ENCODE measurements at places on chromosomes 7 and 10.

DNA sequence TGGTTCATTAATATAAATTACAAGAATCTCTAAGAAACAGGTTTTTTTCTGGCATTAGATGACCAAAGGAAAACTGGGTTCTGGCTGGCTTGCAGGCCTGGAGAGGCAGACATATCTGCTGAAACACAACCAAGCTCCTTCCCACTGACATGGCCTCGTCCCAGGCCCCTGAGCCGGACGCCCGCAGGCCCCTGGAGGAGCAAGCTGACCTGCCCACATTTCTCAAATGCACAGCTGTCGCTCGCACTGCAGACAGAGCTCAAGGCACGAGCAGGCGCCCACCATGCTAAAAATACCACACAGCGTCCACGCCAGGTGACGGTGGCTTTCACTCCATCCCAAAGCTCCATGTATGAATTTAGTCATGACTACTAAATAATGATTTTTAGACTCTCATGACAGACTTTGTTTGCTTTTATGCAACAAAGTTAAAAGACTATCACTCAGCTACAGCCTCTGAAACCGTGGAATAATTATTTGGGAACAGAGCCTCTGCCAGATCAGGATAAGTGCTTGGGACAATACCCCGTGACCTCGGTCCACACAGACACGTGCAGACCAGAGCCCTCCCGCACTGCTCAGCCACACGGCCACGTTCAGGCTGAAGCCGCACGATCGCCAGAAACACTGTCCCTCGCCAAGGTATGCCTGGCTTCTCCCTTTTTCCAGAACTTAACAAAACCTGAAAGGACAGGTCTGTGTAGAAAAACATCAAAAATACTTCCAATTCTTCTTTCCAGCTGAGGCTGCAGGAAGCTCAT lies 71.1 kb downstream of the DIP2C start:
- DNase-seq: no peak

DNA sequence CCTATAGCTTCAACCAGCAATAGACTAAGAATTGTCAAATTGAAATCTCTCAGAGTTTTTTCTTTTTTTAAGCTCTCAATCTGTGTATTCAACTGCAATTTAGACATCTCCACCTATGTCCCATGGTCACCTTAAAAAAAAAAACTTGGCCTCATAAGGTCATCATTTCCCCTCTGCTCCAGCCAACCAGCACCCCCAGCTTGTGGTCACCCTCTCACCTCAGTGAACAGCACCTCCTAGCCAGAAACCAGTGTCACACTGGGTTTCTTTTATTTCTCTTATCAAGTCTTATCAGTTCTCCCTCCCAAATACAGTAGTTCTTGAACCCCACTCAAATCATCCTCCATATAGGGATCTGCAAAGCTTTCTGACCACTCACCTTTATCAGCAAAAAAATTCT lies 4.0 kb downstream of the ITGB1 start:
- DNase-seq: no peak

DNA sequence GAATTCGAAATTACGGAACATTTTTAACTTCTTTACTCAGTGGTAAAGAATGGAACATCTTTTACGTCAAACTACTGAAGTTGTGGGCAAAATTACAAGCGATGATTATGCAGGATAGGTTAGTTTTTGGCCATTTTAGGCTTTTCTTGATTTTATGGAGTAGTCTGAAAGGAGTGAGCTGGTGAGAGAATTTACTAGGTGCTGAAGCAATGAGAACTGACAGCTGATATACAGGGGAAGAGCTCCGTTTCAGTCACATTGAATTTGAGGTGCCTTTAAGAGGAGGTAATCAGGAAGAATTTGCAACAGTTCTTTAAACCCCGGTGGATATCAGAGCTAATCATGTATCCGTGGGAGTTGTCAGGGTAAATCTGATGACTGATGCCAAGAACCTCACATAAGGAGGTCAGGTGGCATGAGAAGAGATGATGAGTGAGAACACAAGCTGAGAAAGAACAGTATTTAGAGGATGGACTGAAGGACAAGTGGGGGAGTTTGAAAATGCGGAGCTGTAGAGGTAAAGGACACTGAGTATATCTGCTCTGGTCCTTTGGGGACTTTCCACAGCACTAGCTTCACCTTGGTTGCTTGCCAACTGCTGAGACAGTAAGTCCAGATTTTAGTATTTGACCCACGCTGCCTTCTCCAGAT lies 104.3 kb downstream of the AHR start:
- no peak for DNase-seq

DNA sequence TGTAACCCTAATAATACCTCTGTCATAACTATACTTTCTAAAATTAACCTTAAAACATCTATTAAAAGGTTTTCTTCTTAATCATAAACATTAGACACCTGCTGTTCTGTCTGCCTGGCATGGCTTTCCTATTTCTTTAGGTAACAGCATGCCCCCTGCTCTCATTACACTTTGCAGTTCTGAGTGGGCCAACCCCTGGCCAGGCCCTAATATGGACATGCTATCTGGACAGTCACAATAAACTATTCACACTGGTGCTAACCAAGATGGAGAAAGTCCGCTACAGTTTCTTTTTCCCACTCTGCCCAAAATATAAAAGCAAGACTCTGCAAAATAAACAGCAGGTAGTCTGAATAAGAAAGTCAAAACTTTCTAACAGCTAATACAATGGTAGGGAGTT lies 84.0 kb downstream of the ELAPOR2 start:
- DNase-seq: no peak

DNA sequence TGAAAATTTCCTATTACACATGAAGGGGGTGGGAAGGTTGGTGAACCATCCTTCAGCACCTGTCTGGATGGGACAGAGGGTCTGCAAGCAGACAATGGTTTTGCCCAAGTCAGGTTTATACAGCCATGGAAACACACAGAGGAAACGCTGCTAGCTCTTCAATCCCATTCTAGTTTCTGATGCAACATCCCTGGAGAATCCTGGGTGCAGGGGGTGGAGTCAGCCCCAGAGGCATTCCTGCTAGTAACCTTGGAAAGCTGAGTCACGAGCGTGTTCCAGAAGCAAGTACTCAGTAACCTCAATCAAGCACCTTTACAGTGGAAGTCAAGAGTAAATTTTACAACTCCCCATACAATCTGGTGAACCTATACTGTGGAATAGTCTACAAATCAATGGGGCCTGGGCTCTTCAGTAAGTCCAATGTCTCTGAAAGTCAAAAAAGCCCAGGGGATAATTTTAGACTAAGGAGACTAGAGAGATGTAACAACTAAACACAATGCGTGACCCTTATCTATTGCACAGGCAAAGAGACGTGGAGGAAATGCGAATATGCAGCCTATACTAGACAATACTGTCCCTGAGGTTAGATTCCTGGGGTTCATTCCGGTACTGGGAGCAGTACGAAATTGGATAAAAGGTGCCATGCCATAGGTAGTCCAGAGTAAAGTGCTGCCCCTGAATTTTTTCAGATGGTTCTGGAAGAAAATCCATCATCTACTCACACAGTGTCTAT lies 95.4 kb downstream of the ZRANB1 start:
- no peak for DNase-seq
